ENCODE measurements at places on chromosomes 3 and 15.

GRCh38 chr3:77256584-77257503 is 216.9 kb downstream of the ROBO2 start:
- no peak for DNase-seq

GRCh38 chr15:33119865-33120264 is 74.6 kb downstream of the FMN1 start:
- no peak for DNase-seq

- DNase-seq = no peak
Observed at GRCh38 chr15:73695773-73696640, 11.8 kb downstream of the CD276 start.

- no peak for DNase-seq
Observed at GRCh38 chr3:59677747-59678702, 628.2 kb upstream of the CFAP20DC start.
